Activated CD4-positive, alpha-beta T cell treated with anti-CD3 and anti-CD28 coated beads, Interleukin-2, amount 10 ng/mL, durations not matched to agents 7 days and 5 days (primary cell): ENCODE measurements at places on chromosomes 1 and 21.

GRCh38 chr1:175604942-175605286, 138.5 kb downstream of the TNR start:
- no peak for DNase-seq

DNA sequence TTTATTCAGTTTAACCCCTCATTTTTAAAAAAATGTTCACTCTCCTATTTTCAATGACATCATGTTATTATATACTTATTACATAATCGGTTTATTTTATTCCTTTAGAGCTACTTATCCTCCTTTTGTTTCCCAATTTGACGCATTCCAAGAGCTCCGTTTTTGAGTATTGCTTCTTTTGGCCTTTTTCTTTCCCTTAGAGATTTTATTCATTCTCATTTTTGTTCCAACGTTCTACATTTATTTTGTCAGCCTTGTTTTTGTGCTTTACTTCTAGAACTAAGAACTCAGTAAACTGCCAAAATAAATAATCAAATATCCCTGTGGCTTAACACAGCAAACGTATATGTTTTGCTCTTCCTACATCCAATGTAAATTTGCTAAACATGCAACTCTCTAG, 769.1 kb downstream of the NCAM2 start:
- DNase-seq: no peak

DNA sequence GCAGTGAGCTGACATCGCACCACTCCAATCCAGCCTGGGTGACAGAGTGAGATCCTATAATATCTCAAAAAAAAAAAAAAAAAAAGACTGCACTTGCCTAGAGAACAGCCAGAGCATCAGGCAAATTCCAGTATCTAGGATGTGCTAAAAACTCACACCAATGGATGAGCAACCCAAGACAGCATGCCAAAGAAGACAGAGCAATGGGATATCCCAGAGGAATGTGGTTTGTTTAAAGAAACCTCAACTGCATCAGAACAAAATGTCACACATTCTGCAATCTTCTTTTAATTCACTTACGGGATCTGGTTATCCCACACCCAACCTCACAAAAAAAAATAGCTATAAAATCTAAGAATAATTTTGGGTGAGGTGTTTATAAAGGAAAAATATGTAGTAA, 7.3 kb downstream of the KCNH1 start:
- DNase-seq: no peak

- DNase-seq: no peak
Observed at GRCh38 chr1:175536921-175537320, 206.5 kb downstream of the TNR start.

DNA sequence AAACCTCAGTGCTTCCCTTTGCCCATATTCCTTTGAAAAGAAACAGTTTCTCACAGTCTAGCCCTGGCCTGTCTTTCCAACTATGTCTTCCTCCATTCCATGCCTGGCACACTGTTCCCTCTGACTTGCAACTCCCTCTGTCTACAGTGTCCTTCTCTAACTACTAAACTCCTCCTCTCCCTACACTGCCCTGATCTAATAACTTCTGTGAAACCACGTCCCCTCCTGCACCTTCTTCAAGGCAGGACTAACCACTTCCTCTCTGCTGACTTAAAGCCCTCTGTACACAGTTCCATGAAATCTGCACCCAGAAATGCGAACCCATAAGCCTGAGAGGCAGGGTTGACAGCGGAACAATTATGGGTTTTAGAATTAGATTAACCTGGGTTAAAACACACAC, 62.2 kb upstream of the ATP1B1 start:
- peak; percentile 72 for DNase-seq

GRCh38 chr1:116254776-116255175, 118.3 kb upstream of the ATP1A1 start:
- DNase-seq: no peak

DNA sequence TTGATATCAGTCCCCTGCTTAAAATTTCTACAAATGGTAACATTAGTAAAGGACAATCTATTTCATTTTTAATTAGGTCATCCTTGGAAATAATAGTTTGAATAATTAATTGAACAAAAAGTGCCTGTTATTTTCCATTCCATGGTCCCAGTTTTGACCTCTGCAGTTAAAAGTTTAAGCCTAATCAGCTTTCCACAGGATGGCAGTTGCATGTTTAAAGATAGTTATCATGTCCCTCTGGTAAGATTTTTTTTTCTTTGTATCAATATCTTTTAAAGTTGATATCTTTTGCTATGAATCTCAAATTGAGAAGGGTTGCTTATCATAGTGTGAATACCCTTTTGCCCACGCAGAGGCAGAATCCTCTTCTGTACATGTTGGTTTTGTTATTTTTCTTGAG, 90.4 kb downstream of the HS2ST1 start:
- DNase-seq: no peak

GRCh38 chr1:5956022-5956830, 36.0 kb downstream of the NPHP4 start:
- no peak for DNase-seq
